ENCODE measurements at places on chromosomes 3 and 15.

GRCh38 chr3:65660000-65660598 lies 378.6 kb downstream of the MAGI1 start:
- DNase-seq: no peak

DNA sequence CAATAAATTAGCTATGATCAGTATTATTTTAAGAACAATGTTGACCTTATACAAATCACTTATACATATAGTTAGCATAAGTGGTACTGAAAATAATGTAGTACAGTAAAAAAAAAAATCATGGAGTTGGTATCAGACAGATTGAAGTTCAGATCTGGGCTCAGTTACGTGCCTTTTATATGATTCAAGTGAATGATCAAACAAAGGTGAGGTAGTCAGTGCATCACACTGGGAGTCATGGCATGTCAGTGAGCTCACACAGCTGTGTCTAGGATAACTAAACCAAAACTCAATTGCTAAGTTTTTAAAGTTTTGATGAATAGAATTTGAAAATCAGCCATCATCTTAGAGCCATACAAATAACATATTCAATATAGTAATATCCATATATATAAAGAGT lies 11.2 kb upstream of the CCR8 start:
- DNase-seq: no peak

GRCh38 chr15:26015516-26016075 lies 152.5 kb upstream of the ATP10A start:
- no peak for DNase-seq

DNA sequence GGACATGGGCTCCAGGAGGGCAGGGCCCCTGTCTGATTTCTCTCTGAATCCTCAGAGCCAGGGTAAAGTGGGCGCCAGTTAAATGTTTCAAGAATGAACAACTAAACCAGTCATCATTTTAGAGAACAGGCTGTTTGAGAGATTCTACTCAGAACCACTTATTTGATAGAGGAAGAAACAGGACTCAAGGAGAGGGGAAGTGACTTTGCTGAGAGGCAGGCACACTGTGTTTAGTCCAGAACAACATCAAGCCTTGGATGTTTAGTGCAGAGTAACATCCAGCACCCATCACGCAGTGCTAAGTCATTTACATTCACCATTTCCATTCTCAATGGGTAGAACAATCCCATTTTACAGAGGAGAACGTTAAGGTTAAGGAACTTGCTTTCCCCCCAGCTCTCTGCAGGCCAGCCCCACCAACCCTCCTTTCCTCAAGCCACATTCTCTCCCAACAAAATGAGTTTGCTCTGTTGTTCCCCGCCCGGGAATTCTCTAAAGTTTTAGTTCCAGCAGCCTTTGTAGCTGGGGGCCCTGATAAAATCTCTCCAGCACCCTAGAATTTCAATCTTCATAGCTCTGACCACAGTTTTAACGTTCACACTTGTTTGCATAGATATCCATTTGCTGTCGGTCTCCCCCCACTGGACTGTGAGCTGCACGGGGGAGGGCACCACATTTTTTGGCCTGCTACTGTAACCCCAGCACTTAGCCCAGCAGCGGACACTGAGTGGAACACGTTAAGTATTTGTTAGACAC lies 962 bp downstream of the NMNAT3 start:
- no peak for DNase-seq

DNA sequence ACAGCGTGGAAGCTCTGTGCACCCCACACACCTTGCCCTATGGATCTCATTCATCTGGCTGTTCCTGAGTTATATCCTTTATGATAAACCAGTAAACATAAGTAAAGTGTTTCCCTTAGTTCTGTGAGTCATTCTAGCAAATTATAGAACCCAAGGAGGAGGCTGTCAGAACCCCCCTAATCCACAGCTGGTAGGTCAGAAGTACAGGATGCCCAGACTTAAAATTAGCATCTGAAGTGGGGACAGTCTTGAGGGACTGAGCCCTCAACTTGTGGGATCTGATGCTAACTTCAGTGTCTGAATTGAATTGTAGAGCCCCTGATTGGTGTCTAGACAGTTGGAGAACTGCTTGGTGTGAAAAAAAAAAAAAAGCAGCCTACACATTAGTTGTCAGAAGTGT lies 75.1 kb downstream of the B3GNT5 start:
- DNase-seq: no peak
